Fibroblast of upper back skin (primary cell): ENCODE measurements at places on chromosomes 5 and 9.
A peak's percentile ranks its signal among the peaks of the same experiment; 100 is the strongest.

DNA sequence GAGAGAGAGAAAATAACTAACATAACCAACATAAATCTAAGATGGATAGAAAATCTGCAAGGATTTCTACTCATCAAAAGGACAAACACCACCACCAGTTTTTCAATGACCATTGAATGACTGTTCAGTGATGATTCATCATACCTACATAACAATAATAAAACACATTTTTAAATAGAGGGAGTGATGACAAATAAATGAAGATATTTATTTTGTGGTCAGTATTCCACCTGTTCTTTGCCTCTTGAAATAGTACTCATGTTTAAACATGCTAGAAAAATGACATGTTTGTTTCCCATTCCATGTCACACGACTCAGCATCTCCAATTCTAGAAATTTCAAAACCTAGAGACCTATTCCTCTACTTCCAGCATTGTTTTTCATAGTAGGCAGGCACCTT, 34.6 kb upstream of the ADAMTS16 start:
- DNase-seq: no peak

DNA sequence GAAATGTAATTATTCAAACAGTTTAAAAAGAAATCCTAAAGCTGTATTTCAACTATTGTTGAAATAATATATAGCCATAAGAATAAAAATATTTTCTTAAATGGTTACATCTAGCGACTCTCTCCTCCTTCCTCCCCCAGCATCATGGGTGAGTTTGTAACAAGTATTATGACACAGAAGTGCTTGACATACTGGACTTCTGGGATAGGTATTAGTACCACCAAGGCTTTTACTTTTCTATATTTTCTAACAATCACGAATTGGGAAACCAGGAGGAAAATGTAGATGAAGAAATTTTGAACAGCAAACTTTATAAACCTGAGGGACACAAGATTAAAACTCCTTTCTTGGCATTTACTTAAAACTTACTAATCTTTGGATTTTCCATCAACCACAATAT, 4.4 kb downstream of the RORB start:
- DNase-seq: no peak

DNA sequence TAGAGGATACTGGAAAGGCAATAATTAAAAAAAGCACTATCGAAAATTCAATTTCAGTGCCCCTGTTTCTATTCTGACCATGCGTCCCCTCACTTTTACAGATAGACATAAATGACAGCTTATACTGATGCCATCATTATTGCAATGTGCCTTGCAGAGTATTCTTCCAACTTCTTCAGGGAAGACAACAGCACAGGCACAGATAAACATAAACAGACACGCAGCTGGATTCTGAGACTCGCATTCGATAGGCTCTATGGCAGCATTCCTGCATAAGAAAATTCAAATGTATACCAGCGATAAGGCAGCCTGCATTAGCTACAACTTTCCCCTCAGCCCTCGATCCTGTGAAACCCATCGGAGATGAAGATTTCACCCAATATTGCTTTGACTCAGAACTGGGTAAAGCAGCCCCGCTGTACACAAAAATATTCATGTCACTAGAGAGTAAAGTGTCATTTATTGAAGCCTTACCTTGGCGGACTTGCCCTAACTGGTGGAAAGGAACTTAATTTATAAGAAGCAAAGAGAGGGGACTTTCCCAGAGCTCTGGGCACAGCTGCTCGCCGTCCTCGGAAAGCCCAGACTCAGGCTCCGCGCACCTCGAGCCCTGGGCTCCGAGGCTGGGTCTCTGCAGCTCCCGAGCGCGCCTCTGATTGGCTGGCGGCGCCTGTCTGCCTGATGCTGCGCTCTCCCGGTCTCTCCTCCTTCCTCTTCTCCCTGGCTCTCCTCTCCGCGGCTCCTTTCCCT, at the start of gene CDH18:
Gene CDH18 (minus strand): TSS at position 589 of the 750 bp plus-strand sequence. CDS start 149,214 bp downstream, outside the sequence.
- peak; percentile 77 for DNase-seq

GRCh38 chr9:76414661-76415060, 20.4 kb upstream of the RFK start:
- peak; percentile 26 for DNase-seq

DNA sequence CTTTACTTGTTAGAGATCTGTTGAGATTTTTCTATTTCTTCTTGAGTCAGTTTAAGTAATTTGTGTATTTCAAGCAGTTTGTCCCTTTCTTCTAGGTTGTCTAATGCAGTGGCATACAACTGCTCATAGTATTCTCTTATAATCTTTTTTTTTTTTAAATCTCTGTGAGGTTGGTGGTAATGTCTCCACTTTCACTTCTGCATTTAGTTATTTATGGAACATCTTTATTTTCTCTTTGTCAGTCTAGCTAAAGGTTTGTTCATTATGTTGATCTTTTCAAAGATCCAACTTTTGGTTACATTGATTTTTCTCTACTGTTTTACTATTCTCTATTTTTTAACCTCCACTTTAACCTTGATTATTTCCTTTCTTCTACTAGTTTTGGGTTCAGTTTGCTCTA, 13.8 kb downstream of the FOXE1 start:
- no peak for DNase-seq

GRCh38 chr5:163916861-163917260, 411.4 kb downstream of the MAT2B start:
- DNase-seq: no peak

GRCh38 chr9:126489581-126490213, 124.0 kb upstream of the LMX1B start:
- no peak for DNase-seq

DNA sequence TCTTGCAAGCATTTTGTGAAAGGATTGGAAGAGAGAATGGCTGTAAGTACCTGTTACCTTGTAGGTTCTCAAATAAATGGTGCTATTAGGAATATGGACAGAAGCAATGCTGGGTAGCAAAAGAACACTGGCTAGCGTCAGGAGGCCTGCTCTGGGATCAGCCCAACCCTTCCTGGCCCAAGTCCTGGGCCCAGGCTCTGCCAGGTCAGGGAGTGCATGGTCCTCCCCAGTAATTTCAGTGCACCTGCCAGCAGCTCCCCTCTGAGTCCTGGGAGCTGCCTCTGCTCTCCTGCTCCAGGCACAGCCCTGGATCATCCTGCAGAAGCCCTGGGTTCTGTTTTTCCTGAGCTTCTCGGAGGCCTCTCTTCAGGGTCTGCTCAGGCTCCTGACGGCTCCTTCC, 89.5 kb upstream of the ARAP3 start:
- no peak for DNase-seq

DNA sequence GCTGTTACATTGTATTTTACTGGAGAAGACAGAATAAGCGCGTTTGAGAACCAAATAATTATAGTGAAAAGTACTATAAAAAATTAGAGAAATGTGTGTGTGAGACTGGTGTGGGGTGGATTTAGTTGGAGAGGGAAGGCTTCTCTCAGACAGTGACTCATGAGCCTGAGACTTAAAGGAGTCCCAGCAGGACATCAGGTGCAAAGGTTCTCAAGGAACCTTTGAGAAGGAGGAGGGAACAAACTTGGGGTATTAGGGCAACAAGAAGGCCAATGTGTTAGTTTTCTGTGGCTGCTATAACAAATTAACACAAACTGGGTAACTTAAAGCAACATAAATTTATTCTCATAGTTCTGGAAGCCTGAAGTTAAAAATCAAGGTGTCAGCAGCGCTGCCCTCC, 4.9 kb downstream of the DDX4 start:
- no peak for DNase-seq

DNA sequence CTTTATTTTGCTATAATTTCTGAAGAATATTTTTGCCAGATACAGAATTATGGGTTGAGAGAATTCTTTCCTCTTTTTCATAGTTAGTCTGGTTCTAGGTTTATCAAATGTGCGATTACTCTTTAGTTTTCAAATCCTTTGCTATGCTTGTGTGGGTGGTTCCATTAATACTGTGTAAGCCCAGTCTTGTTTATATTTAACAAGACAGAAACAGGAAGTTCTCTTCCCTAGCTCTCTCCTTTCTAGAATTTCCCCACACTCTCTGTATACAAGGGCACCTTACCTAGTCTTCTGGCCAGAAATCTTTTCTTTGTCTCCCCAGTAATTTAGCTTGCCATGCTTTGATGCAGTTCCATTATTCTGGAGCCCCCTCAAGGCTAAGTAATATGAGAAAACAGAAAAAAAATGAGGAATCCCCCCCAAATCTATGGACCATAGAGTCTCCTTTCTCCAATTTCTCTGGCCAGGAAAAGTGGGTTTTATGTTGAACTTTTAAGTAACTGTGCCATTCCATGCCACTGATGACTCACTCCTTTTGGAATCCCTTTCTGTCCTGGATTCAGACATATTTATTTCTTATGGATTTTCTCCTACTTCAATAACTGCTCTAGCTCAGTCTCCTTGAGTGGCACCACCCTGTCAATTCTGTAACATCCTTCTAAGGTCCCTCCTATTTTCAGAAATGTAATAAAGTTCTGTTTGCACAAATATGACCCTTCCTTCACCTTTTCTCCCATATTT, 1714.1 kb downstream of the EFNA5 start:
- DNase-seq: peak; percentile 28

DNA sequence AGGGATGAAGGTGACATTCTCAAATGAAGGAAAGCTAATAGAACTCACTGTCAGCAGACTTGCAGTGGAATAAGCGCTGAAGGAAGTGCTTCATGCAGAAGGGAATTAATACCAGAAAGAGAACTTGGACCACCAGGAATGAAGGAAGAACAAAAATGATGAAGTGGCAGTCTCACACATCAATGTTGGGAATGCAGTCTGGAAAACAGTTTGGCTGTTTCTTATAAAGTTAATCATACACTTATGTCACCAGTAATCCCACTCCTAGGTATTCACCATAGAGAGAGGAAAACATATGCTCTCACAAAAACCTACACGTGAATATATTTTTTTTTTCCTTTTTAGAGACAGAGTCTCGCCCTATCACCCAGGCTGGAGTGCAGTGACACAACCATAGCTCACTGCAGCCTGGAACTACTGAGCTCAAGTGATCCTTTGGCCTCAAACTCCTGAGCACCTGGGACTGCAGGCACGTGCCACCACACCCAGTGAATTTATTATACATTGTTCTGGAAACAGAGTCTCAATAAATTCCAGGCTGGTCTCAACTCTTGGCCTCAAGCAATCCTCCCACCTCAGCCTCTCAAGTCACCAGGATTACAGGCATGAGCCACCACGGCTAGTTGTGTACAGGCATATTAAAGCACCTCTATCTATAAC, 81.2 kb downstream of the ROR2 start:
- peak; percentile 70 for DNase-seq

DNA sequence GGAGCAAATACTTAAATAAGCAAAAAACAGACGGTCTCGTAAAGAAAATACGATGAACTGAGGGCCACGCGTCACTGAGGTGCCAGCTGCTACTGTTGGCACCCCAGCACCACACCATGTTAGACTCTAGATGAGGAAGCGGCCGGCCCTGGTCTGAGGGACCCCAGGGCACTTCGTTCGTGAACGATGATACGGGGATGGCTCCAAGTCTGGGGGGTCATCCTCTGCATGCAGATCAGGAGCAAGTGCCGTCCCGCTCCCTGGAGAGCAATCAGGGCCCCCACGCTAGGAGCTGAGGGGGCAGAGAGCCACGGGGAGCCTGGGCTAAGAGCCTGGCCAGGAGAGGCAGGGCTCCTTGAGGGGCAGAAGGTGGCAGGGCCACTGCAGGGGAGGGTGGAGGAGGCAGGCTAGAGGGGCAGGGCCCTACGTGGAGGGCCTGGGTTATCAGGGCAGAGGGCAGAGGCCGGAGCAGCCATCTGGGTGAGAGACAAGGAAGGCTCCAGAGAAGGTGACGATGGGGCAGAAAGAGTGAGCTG, 24.1 kb downstream of the SARDH start:
- no peak for DNase-seq

DNA sequence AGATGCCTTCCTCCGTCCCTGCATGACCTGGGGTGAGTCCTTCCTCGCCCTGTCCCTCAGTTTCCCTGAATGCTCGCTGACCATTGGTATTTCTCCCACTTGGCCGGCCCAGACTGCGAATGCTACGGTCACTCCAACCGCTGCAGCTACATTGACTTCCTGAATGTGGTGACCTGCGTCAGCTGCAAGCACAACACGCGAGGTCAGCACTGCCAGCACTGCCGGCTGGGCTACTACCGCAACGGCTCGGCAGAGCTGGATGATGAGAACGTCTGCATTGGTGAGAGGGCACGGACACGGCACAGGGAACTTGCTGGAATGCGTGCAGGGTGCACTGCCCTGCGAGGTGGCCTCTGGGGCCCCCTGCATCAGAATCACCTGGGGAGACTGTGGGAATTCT, 77.1 kb downstream of the NTNG2 start:
- no peak for DNase-seq

GRCh38 chr5:87769157-87769556, 356.4 kb upstream of the CCNH start:
- DNase-seq: no peak

DNA sequence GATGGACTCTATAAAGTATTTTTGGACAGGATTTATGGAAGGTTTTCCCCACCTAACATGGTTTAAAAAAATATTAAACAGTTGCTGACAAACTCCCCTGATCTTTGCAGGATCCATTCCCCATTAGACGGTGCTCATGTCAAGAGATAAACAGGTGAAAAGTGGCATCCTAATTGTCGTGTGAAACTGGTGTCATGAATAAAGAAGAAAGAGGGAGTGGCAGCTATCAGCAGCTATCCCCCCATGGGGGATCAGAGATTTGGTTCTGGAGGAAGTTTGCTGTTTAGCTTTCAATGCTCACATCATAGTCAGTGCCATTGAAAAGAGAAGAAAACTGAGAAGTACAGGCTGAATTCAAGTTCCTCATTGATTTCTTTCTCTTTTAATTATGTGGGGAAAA, 329.3 kb upstream of the BRINP1 start:
- no peak for DNase-seq

DNA sequence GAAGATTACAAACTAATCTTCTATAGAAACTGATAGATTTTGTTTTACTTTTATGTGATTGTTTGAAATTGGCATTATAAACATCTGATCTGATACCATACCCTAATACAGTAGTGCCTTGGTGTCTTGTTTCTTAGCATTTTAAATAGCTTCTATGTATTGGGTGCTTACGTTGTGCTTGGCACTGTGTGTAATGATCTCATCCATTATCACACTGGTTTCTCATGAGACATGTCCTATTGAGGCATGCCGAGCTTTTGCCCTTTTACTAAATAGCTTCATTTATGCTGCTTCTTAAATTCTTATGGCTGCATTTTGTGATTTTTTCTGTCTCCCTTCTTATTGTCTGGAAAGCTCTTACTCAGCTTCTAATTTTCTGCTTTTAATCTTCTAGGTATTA, 48.2 kb upstream of the TLR4 start:
- DNase-seq: no peak

DNA sequence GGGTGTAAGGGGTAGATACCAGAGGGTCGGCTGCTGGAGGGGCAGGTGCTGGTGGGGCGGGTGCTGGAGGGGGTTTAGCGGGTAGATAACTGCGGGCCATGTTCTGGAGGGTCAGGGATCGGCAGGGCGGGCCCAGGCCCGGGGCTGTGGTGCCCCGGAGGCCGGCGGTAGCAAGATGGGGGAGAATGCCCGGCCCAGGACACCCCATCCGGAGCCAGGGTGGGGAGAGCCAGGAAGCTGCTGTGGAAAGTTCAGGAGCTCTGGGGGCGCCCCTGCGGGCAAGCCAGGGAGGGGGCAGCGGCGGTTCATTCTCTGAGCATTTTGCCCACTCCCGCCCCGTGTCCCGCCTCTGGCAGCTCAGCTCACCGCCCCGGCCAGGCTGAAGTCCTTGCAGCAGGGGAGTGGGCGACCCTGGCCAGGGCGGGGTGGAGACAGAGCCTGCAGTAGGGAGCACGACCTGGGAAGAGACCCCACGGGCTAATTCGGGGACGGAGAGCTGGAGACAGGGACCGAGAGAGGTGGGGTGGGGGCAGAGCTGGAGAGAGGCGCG, 538 bp downstream of the PRRT1B start:
- no peak for DNase-seq

- DNase-seq: no peak
Observed at GRCh38 chr9:97735070-97735600, 38.0 kb upstream of the XPA start.

GRCh38 chr9:137429974-137430722, 7.0 kb downstream of the NOXA1 start:
- no peak for DNase-seq
